Heart left ventricle (tissue), 16 donors: ENCODE measurements at places on chromosomes 13 and 19.

DNA sequence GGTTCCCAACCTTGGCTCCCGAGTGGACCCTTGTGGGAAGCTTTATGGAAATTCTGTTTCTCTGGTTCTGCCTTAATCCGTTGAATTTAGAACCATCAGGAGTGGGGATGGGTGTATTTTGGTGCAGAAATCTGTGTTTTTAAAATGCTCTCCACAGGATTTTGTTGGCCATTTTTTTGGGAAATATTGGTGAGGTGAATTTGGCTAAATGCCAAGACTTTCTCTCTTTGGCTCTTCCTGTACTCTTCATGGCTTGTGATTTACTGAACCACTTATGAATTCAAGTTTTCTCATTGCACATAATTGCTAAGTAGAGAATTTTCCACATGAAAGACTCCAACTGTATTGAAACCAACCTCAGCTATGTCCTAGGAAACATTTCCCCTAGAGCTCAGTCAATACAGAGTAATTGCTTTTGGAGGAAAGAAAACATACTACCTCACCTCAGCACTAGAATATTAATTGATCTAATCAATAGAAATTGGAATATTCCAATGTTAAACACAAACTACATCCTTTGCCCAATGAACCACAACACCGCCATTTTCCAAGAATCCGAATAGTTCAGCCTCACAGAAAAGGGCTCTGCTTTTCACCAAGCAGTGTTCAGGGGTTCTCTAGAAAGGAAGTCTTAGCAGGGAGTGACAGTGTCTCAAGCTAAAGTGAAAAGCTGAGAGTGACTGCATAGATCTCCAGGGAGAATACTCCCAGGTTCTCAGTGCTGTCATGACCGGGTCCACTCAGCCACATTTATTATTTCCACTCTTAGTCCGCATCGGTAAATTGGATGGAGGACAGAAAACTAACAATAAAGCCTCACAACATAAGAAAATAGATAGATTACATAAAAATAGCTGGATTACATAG is 60.3 kb downstream of the ERCC5 start:
- no peaks in the 10 kb centered on the region for H3K4me1 ChIP-seq
- H3K27ac ChIP-seq, result no peak overlapping the region
- H3K4me3 ChIP-seq, result no peak overlapping the region
- H3K36me3 ChIP-seq, result no peaks in the 10 kb centered on the region
- no peak for DNase-seq

GRCh38 chr13:22232186-22232585 is 561.3 kb downstream of the FGF9 start:
- H3K27ac ChIP-seq, result no peak overlapping the region
- H3K36me3 ChIP-seq, result no peaks in the 10 kb centered on the region
- H3K4me1 ChIP-seq, result no peaks in the 10 kb centered on the region
- no peak overlapping the region for H3K4me3 ChIP-seq
- no peaks in the 10 kb centered on the region for H3K27me3 ChIP-seq

DNA sequence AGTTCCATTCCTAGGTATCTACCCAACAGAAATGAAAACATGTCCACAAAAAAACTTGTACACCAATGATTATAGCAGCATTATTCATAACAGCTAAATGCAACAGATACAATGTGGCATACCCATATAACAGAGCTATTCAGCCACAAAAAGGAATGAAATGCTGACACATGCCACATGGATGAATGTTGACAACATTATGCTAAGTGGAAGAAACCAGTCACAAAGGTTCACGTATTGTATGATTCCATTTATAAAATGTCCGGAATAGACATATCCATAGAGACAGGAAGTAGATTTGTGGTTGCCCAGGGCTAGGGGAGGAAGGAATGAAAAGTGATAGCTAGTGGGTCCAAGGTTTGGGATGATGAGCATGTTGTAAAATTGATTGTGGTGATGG is 10.8 kb downstream of the CRYL1 start:
- H3K27ac ChIP-seq, result no peak overlapping the region
- H3K4me1 ChIP-seq, result no peaks in the 10 kb centered on the region
- H3K27me3 ChIP-seq, result no peaks in the 10 kb centered on the region
- no peak overlapping the region for H3K4me3 ChIP-seq

GRCh38 chr13:48448959-48449614 is 36.2 kb upstream of the LPAR6 start:
- no peak overlapping the region for H3K4me3 ChIP-seq
- H3K4me1 ChIP-seq, result peaks cover 3% of the 10 kb centered on the region
- H3K27me3 ChIP-seq, result no peaks in the 10 kb centered on the region
- no peak for DNase-seq
